ENCODE measurements at places on chromosomes 11 and 22. TPM values are rescaled to one million over a fixed set of nuclear protein-coding genes. Genes with fewer than 3 reads are reported as not detected.

The DAGLA gene
- total RNA-seq: 0.98 TPM

The DPP3 gene
- 43.5 TPM for total RNA-seq

The CDON gene
- 8.0 TPM for total RNA-seq

The WBP2NL gene
- 0.19 TPM for total RNA-seq

The CASP4 gene
- 96.1 TPM for total RNA-seq

The C22orf31 gene
- total RNA-seq: not detected

The TYMP gene
- 1.8 TPM for total RNA-seq

The BLID gene
- total RNA-seq: not detected

The FZD4 gene
- total RNA-seq: 1.9 TPM

DNA sequence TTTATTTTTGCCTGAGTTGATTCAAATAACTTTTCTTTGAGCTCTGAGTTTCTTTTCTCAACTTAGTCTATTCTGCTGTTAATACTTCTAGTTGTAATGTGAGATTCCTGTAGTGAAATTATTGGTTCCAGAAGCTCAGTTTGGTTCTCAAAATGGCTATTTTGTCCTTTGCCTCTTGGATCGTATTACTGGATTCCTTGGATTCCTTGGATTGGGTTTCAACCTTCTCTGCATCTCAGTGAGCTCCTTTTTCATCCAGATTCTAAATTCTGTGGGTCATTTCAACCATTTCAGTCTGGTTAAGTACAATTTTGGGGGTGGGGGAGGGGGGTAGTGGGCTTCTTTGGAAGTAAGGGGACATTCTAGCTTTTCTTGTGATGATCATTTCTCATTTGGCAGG lies 341.1 kb upstream of the CNTN5 start:
- DNase-seq: no peak

DNA sequence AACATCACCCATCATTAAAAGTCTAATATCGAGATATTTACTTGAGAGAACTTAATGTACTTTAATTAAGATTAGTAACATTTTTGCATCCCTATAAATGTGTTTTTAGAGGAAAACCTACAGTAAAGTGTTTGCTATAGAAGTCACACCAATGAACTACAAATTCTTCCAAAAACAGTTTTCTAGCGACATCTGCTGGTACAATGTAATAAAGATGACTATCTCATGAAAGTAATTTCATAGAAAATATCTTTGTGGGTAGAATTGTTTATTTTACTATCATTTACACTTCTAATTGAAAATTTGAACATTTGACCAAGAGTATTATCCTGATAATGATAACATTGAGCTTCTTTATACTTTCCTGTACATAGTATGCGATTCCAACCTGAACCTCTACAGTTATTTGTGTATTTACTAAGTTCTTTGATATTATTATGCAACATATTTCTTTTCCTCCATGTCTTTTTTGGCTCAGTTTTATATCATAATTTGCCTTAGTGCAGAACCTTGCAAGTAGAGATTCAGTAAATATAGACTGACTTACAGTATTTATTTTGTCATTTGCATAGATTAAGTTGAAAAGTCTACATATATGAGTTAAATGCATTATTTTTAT lies 252.7 kb downstream of the TMEM135 start:
- peak; percentile 70 for DNase-seq

DNA sequence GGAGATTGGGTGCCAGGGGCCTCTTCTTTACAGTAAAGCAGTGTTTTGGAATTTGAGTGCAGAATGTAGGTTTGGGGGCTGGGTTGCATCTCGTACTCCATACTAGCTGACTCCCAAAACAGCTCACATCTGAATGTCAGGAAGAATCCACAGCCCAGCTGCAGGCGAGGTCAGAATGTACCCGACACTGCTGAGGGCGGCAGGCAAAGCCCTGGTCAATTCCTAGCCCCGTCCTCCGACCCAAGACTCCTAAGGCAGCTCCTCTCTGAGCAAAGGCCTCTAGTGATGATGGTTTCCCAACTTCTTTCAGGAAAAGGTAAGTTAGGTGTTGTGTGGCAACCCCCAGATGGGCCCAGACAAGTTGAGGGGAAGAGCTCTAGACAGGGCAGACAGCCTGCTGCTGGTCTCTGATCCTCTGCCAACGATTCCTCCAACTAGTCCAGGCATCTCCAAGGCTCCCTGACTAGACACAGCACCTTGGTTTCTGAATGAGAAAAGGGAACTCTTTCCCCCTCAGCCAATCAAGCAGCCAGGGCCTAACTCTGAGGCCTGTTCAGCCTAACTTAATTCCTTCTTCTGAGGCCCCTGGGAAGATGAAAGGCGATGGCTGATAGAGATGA lies 8.6 kb downstream of the LARGE2 start:
- no peak for DNase-seq

GRCh38 chr11:37786214-37786755 lies 1188.2 kb upstream of the RAG2 start:
- DNase-seq: no peak

DNA sequence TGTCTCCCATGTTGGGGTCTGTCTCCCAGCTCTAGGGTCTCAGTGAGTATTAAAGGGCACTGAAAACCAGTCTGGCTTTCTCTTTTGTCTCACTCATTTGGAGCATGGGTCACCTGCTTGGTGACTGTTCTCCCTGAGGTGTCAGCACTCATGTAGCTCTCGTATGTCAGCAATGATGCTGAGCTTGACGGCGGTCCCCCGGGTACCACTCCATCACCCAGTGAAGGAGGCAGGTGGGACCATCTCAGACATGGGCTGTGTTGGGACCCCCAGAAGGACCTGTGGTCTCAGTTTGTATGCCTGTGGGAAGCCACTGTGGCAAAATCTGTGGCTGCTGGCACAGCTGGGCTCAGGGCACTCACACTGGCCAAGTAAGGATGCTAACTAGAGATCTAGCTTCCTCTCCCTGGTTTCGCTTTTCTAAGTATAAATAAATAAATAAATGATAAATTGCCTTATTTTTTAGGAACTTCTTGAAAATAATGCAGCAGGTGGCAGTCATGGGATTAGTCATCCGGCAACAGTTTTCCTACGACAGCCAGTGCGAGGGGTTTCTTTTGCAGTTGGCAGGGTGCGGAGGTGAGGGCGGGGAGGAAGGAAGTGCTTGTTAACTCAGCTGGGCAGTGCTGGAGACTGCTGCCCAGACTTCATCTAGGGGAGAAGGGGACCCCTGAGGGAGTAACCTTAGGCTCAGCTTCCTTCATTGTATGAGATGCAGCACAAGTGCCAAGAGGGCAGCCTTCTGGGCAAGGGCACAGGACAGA lies 48.8 kb downstream of the OSBP2 start:
- no peak for DNase-seq

- DNase-seq: no peak
Measured at GRCh38 chr22:40400159-40400558, 29.8 kb downstream of the SGSM3 start.

GRCh38 chr22:43510281-43511070 lies 98.7 kb downstream of the MPPED1 start:
- DNase-seq: no peak

- DNase-seq: peak; percentile 70
Measured at GRCh38 chr11:125433454-125434121, 62.5 kb downstream of the FEZ1 start.

DNA sequence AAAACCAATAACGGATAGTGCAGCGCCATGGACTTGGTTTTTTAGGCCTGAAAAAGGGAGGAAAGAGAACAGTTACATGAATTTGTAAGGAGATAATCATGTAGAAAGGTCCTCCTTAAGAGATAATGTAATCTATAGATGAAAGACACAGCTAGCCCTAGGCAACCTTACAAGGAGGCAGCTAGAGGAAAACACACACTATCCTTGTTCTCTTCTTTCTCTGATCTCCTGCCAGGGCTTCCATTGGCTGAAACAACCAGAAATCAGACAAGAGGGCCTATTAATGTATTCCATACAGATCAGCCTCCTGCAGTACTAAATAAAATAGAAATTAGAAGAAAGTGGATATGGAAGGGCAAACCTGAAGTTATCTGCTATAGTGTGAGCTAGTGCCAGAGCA lies 53.0 kb downstream of the KCNA4 start:
- DNase-seq: peak; percentile 86

GRCh38 chr11:45158891-45159605 lies 12.6 kb downstream of the PRDM11 start:
- no peak for DNase-seq

GRCh38 chr11:35654711-35655110 lies 7.9 kb upstream of the TRIM44 start:
- DNase-seq: no peak

GRCh38 chr11:26323837-26324236 lies 8.1 kb upstream of the ANO3 start:
- no peak for DNase-seq

- DNase-seq: no peak
Measured at GRCh38 chr22:40620464-40621046, 16.0 kb downstream of the MRTFA start.

GRCh38 chr11:2930704-2931419 lies 1.6 kb upstream of the PHLDA2 start:
- peak; percentile 63 for DNase-seq

GRCh38 chr22:22836635-22837034 lies 51.0 kb upstream of the IGLL5 start:
- no peak for DNase-seq

- DNase-seq: no peak
Measured at GRCh38 chr11:86205421-86206336, 38.9 kb upstream of the EED start.

- DNase-seq: peak; percentile 56
Measured at GRCh38 chr11:68016904-68017817, 7.0 kb downstream of the ALDH3B1 start.

- DNase-seq: no peak
Measured at GRCh38 chr22:25085156-25085555, 114.5 kb upstream of the CRYBB3 start.

DNA sequence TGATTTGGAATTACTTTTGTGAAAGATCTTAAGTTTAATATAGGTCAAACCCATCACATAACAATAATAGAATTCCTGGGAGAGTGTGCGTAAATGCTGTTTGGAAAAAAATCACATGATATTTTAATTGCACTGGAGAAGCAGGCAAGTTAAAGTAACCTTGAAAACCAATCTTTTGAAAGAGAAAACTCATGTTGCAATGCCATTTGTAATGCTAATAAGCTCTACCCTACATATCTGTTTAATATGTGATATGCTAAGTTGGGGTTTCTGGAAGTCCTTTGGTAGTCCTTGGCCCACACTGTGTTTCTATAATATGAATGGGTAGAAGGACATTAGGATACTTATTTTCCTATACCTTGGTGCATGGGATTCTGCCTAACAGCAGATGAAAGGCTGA lies 370.4 kb downstream of the DDX10 start:
- no peak for DNase-seq

DNA sequence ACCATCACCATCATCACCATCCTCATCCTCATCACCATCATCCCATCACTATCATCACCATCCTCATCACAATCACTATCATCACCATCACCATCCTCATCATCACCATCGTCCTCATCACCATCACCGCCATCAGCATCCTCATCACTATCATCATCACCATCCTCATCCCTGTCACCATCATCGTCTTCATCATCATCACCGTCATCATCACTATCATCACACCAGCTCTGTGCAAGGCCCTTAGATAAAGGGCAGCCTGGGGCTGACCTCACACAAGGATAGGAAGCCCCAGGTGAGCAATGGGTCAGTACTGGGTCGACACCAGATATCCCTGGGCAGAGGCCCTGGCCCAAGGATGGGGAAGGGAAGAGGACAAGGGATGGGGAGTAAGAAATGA lies 16.1 kb downstream of the RTN4R start:
- no peak for DNase-seq

GRCh38 chr11:108768964-108769363 lies 104.1 kb downstream of the DDX10 start:
- no peak for DNase-seq

GRCh38 chr22:42217752-42218280 lies 52.6 kb downstream of the TCF20 start:
- DNase-seq: no peak

- no peak for DNase-seq
Measured at GRCh38 chr22:33166206-33166605, 108.0 kb upstream of the SYN3 start.

DNA sequence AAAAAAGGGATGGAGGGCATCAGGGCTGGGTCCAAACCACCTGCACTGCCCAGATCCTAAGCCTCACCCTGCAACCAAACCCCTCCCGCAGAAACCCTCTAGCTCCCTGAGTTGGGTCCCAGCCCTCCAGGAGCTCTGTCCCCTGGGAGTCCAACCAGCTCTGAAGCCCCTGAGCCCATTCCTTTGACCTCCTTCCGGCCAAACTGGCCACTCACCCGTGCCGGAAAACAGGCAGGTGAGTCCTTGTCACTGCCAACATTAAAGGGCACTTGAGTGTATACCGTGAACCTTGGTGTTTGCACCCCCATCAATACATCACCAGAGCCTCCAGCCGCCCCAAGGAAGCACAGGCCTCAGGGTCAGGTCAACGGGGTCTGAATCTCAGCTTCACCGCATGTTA lies 11.5 kb downstream of the MS4A15 start:
- no peak for DNase-seq

DNA sequence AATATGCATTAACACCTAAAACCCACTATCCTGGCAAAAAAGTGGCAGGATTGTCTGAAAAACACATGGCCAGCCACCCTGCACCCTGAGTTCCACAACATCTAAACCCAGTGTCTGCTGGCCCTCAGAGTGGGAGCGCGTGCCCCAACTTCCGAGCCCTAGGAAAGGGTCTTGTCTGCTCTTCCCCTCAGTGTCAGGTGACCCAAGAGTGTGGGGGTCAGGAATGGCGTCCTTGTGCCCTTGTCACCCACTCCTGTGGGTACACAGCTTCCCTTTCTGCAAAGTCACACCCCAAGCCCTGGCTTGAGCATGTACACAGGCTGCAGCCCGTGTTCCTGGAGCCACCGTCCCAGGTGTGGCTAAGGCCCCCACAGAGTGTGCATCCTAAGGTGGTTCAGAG lies 67.6 kb downstream of the CDKN1C start:
- no peak for DNase-seq

DNA sequence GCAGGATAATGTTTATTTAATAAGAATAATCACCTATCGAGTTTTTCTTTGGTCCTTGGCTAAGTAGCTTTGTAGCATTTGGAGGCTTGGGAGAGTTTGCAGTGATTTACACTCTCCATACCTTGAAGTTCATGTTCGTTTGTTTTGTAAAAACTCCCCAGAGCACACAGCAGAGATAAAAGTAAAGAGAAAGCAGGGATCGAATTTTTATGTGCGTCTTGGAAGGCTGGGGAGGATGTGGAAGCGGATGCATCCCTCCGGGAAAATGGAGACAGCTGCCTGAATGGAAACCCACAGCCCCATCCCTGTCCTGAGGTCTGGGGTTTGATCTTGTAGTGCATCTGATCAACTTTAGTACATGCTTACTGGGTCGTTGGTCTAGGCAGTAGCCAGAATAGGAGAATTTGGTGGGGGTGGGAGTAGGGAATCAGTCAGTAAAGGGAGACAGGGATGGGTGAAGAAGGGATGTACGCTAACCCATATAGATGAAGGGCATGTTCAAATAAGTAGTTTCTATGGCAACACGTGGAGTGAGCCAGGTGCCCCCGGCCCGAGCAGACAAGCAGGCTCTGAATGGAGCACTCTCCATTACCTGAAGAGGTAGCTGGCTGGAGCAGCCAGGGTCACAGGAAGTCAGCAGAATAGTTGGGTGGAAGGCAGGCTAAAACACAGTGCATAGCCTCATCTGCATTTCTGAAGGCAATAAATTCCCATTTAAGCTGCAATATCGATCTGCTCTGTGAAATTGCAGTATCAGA lies 147.8 kb downstream of the COMMD9 start:
- DNase-seq: no peak
